ENCODE measurements at places on chromosomes 2 and 18. TPM values are rescaled to one million over a fixed set of nuclear protein-coding genes. Genes with fewer than 3 reads are reported as not detected.

GRCh38 chr2:7878786-7879482 is 802.9 kb upstream of the ID2 start:
- H3K4me1 ChIP-seq = no peaks in the 10 kb centered on the region
- H3K27me3 ChIP-seq = no peaks in the 10 kb centered on the region
- no peak overlapping the region for H3K4me3 ChIP-seq
- no peak for DNase-seq
- H3K27ac ChIP-seq = no peak overlapping the region

GRCh38 chr2:158116936-158117335 is 15.3 kb downstream of the UPP2 start:
- no peaks in the 10 kb centered on the region for H3K4me1 ChIP-seq
- H3K27me3 ChIP-seq = peaks cover 6% of the 10 kb centered on the region
- no peak overlapping the region for H3K27ac ChIP-seq
- H3K36me3 ChIP-seq = no peaks in the 10 kb centered on the region

DNA sequence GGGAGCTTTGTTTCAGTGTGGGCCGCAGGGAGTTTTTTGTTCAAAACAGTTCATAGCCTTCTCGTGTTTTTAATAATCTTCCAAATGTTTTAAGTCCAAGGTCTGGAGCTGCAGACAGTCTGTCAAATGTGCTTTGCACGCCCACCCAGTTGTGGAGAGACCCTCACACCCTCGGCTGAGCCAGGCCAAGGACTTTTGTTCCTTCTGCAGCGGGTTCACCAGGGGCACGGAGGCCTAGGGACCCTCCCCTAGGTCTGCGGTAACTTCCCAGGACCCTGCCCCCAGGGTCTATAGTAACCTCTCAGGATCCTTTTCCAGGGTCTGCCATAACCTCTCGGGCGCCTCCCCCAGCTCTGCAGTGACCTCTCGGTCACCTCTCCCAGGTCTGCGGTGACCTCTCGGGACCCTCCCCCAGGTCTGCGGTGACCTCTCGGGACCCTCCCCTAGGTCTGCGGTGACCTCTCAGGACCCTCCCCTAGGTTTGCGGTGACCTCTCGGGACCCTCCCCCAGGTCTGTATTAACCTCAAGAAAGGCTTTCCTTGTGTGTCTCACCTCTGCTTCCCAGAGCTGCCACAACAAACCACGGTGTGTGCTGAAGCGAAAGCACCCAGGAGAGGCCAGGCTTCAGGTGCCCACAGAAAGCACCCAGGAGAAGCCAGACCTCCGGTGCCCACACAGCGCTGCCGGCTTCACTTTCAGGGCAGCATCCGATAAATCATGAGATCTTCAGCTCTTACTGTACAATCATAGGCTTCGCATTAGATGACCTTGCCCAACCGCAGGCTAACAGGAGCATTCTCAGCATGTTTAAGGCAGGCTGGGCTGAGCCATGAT is 301.9 kb upstream of the SALL3 start:
- H3K36me3 ChIP-seq = no peaks in the 10 kb centered on the region
- peaks cover 7% of the 10 kb centered on the region for H3K27me3 ChIP-seq
- H3K4me3 ChIP-seq = no peak overlapping the region
- peaks cover 9% of the 10 kb centered on the region for H3K4me1 ChIP-seq

SLC23A3 gene
- total RNA-seq = 1.1 TPM

GRCh38 chr2:162795312-162795711 is 43.3 kb downstream of the KCNH7 start:
- no peaks in the 10 kb centered on the region for H3K27me3 ChIP-seq
- no peak overlapping the region for H3K4me3 ChIP-seq
- H3K27ac ChIP-seq = no peak overlapping the region

Measured in activated naive CD8-positive, alpha-beta T cell treated with anti-CD3 and anti-CD28 coated beads for 36 hours (primary cell).